ENCODE measurements at places on chromosomes 1 and 21. TPM values are rescaled to one million over a fixed set of nuclear protein-coding genes. Genes with fewer than 3 reads are reported as not detected.

CD53 gene
- not detected for total RNA-seq

PAFAH2 gene
- 3.2 TPM for total RNA-seq

CR2 gene
- not detected for total RNA-seq

IGSF9 gene
- total RNA-seq, result 2.0 TPM

BTBD19 gene
- total RNA-seq, result 2.5 TPM

TRIM67 gene
- total RNA-seq, result 0.09 TPM

TMEM82 gene
- not detected for total RNA-seq

DNM3 gene
- under 0.01 TPM for total RNA-seq

IFI44 gene
- total RNA-seq, result 6.6 TPM

FAM177B gene
- total RNA-seq, result not detected

SLC44A5 gene
- 0.26 TPM for total RNA-seq

Data from pericardium fibroblast (primary cell).